CD4-positive, alpha-beta T cell treated with Interleukin-2 at 100 ng/mL for 4 hours (primary cell): ENCODE measurements at places on chromosomes 2 and 18.

DNA sequence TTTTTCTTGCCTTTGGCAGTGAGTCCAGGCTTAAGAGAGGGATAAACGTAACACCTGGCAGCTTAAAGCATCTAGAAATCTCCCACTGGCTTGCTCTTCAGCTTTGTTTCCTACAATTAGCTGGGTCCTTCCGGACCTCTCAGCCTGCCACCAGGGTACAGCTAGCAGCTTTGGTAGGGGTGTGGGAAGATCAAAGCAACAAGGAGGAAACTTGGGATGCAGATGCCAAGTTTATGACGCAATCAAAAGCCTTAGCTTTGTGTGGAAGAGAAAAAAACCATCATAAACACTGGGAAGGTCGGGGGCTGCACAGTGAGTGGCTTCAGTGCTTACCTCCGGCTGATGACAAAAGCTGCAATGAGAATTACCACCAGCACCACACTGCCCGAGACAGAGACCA lies 116.9 kb downstream of the EPHA4 start:
- no peak for DNase-seq

DNA sequence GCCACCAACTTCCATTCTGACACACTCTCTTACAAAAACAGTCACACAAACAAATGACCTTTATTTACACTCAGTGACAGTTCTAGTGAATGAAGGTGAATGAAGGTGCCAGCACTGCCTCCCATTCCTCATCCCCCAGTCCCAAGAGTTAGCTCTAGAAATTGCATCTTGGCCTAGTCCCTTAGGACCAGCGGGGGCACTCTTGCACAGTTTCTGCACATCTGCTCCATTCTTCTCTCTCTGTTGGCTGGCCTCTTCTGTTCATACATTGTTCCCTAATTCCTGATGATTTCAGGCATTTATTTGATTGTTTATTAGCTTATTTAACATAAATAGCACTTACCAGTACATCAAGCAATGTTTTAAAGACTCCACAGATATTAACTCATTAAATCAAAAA lies 30.9 kb downstream of the GAREM1 start:
- DNase-seq, result no peak

DNA sequence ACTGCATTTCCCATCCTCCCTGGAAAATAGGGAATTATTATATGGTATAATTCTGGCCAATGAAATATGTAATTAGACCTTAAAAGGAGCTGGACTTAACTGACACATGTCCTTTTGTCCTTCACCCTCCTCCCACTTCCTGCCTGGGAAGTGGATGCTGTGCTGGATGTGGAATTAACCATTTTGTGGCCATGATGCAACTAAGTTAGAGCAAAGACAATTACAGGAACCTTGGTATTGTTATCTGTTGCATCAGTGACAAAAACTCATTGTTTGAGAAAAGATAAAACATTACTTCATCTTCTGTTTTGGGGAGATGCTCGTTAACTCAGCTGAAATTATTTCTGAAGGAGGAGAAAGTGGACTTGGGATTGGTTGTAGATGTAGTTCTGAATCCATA lies 227.7 kb upstream of the BOD1L2 start:
- no peak for DNase-seq

DNA sequence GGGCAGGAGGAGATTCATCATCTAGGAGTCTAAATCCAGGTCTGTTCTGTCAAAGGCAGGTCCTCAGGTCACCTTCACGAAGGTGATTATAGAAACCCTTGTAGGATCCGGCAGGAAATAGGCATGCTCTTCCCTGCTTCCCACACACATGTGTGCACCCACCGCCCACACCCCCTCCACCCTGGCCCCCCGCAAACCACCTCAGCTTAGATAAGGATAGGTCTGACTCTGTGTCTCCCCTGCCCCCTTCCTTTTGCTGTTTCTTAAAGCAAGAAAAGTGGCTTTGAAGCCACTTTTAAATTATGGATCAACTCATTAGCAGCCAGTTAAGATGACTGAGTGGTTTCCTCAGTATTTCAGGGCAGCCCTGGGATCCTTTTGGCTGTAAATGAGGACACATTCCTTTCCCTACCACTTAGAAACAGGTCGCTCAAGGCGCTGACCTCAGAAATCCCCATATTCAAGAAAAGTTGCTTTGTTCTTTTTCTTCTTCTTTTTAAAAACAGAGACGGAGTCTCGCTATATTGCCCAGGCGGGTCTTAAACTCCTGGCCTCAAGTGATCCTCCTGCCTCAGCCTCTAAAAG lies 14.5 kb upstream of the CIB4 start:
- no peak for DNase-seq
